ENCODE measurements at places on chromosomes 3 and 15.

GRCh38 chr3:134605556-134605955 is 45.3 kb downstream of the KY start:
- DNase-seq: no peak

GRCh38 chr15:85507114-85507513 is 126.7 kb downstream of the AKAP13 start:
- DNase-seq: no peak

GRCh38 chr15:26103002-26103404 is 239.9 kb upstream of the ATP10A start:
- no peak for DNase-seq

GRCh38 chr3:182235504-182235903 is 523.8 kb downstream of the SOX2 start:
- DNase-seq: no peak

GRCh38 chr3:52490939-52491526 is 4.1 kb upstream of the STAB1 start:
- DNase-seq: no peak
